T-helper 2 cell (primary cell): ENCODE measurements at places on chromosomes 16 and 17.
A peak's percentile ranks its signal among the peaks of the same experiment; 100 is the strongest.

- DNase-seq, result no peak
Measured at GRCh38 chr17:68714676-68715075, 113.5 kb upstream of the FAM20A start.

GRCh38 chr16:1156055-1156982, 3.4 kb downstream of the CACNA1H start:
- no peak for DNase-seq

GRCh38 chr16:6667393-6667792, 665.3 kb upstream of the RBFOX1 start:
- no peak for DNase-seq

GRCh38 chr16:81018496-81018895, 11.5 kb downstream of the CENPN start:
- no peak for DNase-seq

- DNase-seq, result peak; percentile 23
Measured at GRCh38 chr16:58306327-58306726, 11.5 kb upstream of the PRSS54 start.

GRCh38 chr17:72378414-72379390, 257.9 kb downstream of the SOX9 start:
- no peak for DNase-seq

GRCh38 chr17:63925615-63926014, 6.5 kb downstream of the CD79B start:
- no peak for DNase-seq

- no peak for DNase-seq
Measured at GRCh38 chr17:50169881-50170459, 4.2 kb downstream of the SGCA start.

DNA sequence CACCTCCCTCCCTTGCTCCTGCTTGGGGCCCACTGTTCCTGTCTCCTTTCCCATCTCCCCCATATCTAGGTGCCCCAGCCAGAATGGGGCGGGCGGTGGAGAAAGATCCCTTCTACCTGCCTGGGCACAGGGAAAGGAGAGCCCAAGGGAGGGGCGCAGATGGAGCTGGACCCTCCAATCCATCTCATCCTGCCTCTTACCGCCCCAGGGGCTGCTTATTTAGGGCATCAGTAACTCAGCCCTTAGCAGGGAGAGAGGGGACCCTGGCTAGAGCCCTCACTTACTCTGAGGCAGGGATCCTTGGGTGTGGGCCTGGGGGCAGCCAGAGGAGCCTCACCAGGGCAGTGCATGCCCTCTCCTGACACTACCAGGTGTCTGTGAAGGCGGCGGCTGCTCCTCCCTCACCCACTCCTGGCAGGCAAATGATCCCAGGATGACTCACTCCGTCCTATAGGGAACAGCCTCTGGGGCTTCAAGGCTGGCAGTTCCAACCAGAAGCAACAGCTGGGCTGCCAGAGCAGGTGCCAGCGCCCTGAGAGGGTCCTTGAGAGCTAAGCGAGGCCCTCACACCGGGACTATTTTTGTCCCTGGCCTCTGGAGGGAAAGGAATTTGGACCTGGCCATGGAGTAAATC, 16.3 kb upstream of the BCAR1 start:
- no peak for DNase-seq

- peak; percentile 42 for DNase-seq
Measured at GRCh38 chr17:39617446-39618245, 9.1 kb upstream of the PPP1R1B start.

GRCh38 chr16:47519546-47519945, 58.4 kb downstream of the PHKB start:
- no peak for DNase-seq

GRCh38 chr17:62139141-62139540, 74.1 kb upstream of the MED13 start:
- no peak for DNase-seq

GRCh38 chr17:32827227-32827626, 49.7 kb downstream of the MYO1D start:
- no peak for DNase-seq

GRCh38 chr17:44398692-44399691, 9.5 kb upstream of the ITGA2B start:
- DNase-seq, result no peak

- no peak for DNase-seq
Measured at GRCh38 chr17:76884995-76885893, 17.0 kb downstream of the MGAT5B start.

GRCh38 chr17:78557598-78558039, 19.6 kb downstream of the DNAH17 start:
- no peak for DNase-seq

DNA sequence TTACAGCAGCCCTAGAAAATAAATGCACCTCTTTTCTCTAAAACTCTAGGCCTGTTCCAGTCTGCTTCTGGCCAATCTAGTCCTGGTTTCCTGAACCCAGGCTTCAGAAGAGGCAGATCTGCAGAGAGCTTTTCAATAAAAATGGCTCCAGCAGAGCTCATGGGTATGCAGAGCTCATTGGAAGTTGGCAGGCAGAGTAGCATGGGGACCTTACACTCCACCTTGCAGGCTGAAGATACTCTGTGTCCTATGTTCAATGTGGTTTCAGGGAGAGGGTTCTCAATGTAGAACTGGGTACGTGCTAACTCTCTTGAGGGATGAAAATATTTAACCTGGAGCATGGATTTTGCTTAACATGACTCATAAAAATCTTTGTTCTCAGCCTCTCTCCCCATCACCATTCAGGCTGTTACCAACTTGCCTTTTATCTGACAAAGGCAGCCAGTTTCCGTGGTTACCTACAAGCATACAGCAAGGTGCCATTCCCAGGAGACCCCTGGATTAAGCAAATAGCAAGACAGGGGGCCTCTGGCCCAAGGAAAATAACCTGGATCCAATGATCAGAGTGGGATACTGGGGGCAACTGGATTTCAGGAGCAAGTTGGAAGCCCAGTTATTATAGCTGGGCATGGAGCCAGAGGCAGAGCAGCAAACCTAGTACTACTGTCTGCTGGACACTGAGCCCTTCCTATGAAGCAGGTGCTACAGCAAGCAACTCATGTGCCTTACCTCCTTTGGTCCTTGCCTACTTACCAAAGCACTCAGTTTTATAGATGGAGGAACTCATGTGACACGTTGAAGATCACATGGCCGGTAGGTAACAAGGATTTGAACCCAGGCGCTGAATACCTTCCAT, 98.2 kb upstream of the DHX40 start:
- DNase-seq, result no peak

DNA sequence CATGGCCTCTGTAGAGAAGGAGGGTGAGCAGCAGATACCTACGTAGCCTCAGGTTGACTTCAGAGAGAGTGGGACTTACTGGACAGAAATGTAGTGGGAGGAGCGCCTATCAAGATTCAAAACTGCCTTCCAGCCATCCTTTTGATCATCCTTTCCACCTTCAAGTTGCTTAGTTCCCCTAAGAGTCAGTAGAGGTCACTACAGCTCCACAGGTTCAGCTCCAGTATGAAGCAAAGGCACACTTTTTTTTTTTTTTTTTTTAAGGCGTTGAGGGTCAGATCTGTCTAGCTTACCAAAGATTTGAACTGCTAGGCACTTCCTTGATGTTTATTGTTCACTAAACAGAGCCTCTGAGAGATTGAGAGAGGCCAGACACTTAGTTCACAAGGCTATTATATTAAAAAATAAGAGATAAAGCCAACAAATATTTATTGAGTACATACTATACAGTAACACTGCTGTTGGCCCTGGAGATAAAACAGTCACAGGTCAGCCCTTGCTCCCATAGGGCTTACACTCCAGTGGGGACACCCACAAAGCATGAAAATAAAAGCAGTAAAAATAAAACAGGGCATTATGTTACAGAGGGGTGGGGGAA, 3.1 kb downstream of the RNF227 start:
- no peak for DNase-seq

- no peak for DNase-seq
Measured at GRCh38 chr16:82695806-82696205, 69.0 kb downstream of the CDH13 start.

GRCh38 chr16:85850344-85850880, 48.5 kb upstream of the IRF8 start:
- DNase-seq, result no peak

DNA sequence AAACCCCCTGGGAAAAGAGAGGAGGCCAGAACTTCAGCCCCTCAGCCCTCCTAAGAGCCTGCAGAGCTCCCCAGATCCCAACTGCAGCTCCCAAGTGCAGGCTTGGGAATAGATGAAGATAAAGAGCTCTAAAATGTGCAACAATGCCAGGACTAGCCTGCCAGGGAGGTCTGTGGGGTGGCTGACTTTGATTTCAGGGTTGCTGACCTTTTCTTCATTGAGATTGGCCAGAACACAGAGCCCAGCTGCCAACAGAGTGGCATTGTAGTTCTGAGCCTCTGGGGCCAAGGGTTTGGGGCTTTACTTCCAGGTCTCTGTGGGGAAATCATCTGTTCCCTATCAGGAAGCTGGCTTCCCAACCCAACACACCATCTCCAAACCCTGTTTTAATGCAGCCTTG, 120.6 kb downstream of the COPRS start:
- DNase-seq, result no peak

- DNase-seq, result no peak
Measured at GRCh38 chr16:5175266-5175665, 77.7 kb upstream of the EEF2KMT start.
